Peyer's patch (tissue), 4 donors: ENCODE measurements at places on chromosomes 12 and 14.

GRCh38 chr14:94582851-94583250 is 1.6 kb downstream of the SERPINA5 start:
- no peak for DNase-seq

GRCh38 chr12:53533471-53533870 is 26.2 kb upstream of the NPFF start:
- DNase-seq = no peak

- DNase-seq = no peak
Measured at GRCh38 chr14:47300796-47301195, 374.6 kb downstream of the MDGA2 start.

DNA sequence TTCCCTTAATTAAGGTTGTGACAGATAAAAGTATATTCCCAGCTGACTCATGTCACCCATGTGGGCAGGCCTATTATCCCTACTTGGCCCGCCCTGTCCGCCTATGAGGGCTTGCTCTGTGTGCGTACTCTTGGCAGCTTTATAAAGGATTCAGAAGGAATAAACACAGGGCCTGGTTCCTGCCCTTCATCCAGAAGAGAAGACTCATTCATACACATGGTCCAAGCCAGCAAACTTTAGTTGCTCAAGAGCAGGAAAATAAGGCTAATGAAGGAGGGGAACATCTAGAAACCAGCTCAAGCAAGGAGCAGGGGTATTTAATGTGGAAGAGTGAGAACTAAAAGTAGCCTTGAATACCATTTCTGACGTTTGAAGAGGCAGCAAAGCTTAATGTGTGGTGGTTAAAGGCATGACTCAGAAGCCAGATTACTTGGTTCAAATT is 141.9 kb downstream of the CRADD start:
- peak; percentile 66 for DNase-seq

DNA sequence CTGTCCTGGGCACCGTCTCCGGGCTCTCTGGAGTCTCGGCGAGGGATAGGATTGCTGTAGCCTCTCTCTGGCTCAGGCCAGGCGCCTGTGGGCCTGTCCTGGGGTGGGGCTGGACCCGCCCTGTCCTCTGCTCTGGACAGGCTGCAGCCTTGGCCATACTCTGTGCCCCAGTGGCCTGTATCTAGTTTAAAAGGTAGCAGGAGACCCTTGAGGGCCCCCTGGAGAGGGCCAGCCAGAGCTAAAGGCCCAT is 1.8 kb downstream of the KIF26A start:
- DNase-seq = no peak

GRCh38 chr12:78530100-78530765 is 334.3 kb upstream of the SYT1 start:
- no peak for DNase-seq

DNA sequence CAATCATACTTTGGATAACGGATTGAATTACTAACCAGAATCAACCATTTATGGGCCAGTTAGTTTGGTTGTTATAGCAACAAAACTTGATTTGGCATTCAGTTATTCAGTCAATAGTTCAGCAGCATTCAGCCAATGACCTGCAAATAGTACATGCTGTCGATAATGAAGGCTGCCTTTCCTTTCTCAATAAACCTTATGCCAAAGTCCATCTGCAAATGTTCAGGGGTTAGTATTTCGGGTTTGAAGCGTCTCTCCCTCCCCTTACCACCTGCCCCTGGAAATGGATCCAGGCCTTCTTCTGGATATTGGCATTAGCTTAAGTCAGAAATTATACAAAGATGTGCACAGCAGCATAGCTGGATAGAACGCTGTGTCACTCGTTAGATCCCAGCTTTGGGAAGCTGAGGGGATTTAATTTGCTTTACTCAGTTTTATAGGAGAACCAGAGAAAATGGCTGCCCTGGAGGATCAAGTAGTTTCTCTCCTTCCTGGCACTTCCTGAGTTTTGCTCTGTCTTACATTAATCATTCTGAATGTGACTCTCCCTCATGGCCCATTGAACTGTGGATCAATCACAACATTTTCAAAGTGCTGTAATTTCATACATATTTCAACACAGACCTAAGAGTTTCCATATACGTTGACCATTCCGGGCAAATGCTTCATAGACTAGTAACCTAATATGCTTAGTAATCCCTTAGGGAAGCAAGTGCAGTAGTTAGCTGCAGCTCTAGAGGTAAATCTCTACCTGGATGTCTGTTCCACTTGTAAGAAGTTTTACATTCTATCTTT is 46.7 kb upstream of the PTPRR start:
- no peak for DNase-seq

DNA sequence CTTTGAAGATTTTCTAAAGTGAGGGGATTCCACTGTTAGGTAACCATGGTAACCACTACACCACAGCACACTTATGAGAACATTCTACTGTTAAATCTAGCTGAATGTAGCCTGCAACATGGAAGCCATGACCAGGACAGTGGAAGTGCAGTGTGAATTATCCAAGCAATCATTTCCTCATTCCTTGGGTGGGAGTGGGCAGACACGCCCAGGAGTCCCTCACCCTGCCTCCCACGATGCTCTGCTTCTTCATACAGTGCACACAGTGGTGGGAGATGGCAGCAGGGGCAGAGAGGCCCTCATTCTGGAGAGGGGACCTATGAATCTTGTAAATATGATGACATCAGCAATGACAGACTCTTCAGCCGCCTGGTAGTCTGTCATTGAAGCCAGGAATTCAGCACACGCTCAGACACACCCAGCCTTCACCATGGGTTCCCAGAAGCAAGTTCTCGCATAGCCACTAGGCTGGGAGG is 70.1 kb upstream of the HOXC13 start:
- no peak for DNase-seq

DNA sequence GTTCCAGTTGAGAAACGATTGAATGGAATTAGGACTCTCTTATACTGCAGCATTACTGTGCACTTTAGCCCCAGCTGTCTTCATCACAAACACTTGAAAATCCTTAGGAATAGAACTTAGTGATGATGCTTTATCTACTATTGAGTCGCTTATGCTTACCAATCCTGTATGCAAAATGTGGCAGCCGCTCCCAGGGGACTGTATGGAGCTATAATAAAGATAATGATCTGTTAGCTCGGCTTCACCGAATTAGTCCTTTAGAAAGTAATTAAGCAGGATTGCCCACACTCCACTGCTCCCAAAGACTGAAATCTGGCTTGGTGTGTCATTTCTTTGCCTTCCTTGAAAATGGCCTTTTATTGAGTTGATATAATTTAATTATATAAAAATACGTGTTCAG is 10.6 kb downstream of the EML1 start:
- no peak for DNase-seq

GRCh38 chr14:51333901-51334521 is 94.0 kb downstream of the TMX1 start:
- DNase-seq = no peak

GRCh38 chr12:107377596-107378385 is 284.4 kb upstream of the CRY1 start:
- DNase-seq = no peak

DNA sequence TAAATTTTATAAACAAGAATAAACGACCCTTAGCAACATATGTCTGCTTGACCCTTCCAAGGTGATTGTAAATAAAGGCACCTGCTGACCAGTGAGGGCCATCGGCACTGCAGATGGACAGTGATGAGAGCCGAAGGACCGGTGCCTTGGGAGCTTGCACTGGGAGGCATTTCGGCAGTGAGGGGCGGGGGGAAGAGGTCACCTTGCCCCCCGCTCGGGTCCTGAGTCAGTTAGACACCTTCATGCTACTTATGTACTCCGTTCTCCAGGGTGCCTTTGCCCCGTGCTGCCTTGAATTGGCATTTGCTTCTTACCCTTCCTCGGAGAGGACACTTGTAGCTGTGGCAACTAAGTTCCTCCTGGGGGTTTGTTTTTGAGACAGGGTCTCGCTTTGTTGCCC is 23.0 kb downstream of the MMAB start:
- DNase-seq = no peak

GRCh38 chr12:78863482-78864402 is 832 bp upstream of the SYT1 start:
- peak; percentile 51 for DNase-seq

DNA sequence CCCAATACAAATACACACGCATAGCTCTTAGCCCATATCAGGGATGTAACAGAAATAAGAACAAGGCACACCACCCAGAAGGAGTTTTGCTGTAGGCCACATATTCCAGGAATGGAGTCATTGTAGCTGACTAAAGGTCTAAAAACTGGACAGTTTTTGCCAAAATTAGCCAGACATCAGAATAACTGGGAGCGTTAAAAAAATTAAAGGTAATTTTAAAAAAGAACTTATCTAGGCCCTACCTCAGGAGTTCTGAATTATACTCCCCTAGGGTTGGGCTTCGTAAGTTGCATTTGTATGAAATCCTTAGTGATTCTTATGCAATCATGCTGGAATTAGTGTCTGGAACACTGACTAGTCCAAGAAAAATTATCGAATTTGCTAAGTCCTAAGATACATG is 987.7 kb downstream of the GALC start:
- no peak for DNase-seq

DNA sequence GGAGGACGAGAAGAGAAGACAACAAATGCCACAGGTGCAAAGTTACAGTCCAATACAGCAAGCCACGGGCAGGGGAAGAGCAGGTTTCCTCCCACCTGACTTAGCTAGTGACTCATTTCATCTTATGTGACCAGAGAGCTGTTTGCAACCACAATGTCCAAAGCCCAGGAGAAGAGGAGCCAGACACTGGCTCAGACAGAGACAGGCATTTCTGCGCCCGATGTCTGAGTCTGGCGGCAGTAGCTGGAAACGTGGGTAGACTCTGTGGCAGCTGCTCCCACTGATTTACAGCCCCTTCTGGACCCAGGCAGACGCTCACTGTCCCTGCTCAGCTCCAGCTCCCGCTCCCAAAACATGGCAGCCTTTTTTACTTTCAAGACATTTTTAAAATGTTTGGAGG is 60.0 kb downstream of the CHGA start:
- no peak for DNase-seq

GRCh38 chr14:105367116-105368031 is 31.0 kb upstream of the TEX22 start:
- DNase-seq = no peak

- DNase-seq = no peak
Measured at GRCh38 chr14:76289276-76289675, 86.7 kb upstream of the ESRRB start.

DNA sequence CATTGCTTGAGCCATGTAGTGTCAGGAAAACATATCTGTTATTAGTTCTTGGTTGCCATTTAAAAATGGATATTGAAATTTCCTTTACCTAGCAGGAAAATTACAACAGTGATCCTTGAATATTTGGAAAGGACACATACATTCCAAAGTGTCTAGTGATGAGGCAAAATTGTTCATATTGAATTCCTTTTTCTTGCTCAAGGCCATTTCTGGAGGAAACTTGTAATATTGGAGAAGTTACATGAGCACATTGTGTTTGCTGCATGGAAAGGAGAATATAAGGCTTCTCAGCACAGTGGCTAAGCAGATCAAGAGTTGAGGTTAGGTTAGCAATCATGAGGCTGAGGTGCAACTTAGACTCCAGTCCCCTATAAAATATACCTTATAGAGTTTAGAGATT is 121.9 kb downstream of the PDE3A start:
- no peak for DNase-seq

GRCh38 chr12:14356147-14356546 is 9.3 kb upstream of the ATF7IP start:
- no peak for DNase-seq

GRCh38 chr12:106425061-106425702 is 67.6 kb downstream of the POLR3B start:
- DNase-seq = no peak

DNA sequence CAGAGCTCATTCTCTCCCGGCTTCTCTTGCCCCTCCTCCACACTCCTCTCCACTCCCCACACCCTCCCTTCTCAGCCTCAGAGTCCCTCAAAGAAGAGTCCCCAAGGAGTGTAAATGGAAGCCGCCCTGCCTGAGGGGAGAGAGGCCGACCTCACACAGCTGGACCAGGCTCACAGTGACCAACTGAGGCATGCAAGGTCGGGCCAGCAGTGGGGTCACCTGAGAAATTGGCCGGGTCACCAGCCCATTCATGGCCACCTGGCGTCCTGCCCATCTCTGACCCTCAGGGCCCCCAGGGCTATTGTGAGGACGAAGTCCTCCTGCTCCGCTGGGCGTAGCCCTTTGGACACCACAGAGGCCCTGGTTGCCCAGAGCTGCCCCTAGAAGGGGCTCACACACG is 49.5 kb upstream of the NUAK1 start:
- DNase-seq = no peak

DNA sequence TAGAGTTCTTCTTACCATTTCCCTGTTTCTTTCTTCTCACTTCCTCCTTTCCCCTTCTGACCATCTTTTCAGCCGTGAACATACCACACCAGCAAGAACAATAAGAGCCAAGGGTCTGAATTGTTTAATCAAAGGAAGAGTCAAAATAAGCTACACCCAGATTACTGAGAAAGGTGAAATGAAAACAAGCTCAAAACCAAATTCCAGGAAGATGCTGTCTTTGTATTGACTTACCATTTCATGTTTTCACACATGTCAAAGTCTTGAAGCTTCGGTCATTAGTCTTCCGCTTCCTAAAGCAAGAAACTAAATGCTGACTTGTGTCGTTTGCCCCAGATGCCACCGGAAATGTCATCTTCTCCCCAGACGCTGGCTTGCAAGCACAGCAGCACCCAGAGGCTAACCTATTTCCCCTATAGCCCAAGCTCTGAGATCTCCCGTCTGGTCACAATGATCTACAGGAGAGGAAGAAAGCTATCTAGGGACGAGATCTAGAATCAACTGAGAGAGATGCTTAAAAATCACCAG is 136.5 kb upstream of the AMIGO2 start:
- DNase-seq = peak; percentile 86

DNA sequence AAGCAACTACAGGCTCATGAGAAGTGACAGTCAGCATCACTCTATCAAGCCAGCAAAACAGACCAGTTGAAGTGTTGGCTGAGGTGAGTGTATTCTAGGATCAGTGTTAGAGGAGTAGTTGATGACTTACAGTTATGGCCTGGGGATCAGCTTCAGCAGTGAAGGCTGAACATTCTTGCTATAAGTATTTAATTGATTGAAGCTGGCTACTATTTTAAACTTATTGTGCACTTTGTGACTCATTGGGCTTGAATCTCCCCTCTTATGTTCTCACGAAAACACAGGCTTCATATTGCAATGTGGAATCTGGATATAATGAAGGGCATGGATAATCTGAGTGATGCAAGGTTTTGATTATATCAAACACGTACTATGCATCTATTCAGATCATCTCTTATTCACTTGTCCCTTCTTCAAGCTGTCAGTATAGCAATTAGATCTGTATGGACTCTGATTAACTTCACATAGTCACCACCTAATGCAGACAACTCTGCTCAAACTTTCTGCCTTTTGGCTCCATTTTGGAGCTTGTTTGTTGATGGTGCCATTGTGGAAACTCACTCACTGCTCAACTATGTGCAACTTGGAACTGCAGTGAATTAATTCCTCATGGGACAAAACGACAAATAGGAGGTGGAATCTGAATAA is 309.2 kb downstream of the SLC16A7 start:
- no peak for DNase-seq

DNA sequence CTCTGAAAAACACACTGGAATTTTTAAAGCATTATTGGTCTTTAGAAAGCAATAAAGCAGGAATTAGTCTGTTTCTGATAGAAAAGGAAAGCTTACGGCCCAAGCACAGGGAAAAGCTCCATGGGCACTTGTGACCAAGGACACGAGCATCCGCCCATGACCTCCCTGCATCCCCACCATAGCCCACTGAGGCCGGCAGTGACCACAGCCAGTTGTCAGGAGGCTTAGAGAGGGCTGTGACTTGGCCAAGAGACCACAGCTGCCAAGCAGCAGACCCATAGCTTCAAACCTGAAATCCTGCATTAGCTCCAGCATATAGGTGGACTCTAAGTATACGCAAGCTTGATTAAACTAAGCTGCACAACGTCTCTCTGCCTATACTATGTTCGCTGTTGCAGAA is 8.9 kb downstream of the SETD3 start:
- no peak for DNase-seq

- DNase-seq = no peak
Measured at GRCh38 chr14:22668417-22668816, 24.3 kb upstream of the OR6J1 start.
